Mucosa of gallbladder (tissue), 1 donor: ENCODE measurements at places on chromosomes 2 and 18.

- no peak for DNase-seq
These were observed 299.3 kb downstream of the OSR1 start for GRCh38 chr2:19059076-19059475.

DNA sequence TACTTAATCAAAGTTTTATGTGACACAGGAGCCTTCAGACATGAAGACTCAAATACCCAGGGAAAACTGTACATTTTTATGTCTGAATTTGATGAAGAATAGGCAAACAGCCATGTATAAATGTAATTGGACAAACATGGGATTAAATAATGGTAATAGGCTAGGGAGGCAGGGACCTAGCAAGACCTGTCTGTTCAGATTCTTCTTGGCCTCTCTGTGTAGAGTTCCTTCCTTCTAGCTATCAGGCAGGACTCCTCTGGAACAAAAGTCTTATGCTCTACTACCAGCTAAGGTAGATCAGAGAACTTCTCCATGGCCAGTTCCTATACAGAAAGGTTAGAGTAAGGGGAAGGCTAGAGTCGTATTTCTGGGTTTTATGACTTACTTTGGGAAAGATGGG is 9.5 kb upstream of the PARD3B start:
- no peak for DNase-seq

- DNase-seq: peak; percentile 40
These were observed 210.7 kb downstream of the KLHL29 start for GRCh38 chr2:23595601-23596251.

DNA sequence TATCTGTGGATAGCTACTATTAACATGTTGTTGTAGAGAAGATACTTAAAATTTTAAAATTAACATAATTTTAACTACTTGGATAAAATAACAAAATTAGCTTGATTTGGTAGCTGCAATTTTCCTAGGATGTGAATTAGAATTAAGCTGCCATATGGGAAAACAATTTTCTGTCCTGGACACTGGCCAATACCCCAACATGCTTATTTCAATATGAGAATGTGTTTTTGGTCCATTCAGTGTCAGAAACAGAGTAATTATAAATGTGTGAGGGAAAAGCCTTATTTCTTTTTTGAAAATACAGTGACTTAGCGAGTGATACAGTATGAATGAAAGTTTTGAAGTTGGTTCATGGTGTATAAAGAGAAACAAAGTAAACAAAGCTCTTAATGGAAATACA is 948.3 kb upstream of the GYPC start:
- no peak for DNase-seq

DNA sequence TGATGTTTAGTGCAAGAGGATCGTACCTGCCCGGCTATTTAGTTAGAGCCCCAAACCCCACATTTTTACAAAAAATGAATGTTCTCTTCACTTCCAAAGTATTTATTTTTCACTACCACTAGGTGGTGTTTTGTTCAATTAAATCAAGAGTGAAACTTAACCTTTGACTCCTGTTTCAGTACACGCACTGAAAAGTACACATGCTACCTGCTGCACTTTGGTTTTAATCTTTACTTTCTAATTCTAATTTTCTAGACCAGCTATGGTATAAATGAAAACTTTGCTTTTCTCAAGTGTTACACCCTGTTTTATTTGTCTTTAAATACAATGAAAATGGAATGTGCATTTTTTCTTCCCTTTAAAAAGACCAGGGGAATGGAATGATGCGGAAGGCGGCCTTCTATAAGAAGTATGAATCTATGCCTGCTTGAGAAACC is 31.4 kb upstream of the CHN1 start:
- DNase-seq: no peak

- DNase-seq: no peak
These were observed 117.6 kb downstream of the PRKCE start for GRCh38 chr2:45769056-45769455.

- DNase-seq: no peak
These were observed 116.3 kb upstream of the PGAP1 start for GRCh38 chr2:197042739-197043196.

DNA sequence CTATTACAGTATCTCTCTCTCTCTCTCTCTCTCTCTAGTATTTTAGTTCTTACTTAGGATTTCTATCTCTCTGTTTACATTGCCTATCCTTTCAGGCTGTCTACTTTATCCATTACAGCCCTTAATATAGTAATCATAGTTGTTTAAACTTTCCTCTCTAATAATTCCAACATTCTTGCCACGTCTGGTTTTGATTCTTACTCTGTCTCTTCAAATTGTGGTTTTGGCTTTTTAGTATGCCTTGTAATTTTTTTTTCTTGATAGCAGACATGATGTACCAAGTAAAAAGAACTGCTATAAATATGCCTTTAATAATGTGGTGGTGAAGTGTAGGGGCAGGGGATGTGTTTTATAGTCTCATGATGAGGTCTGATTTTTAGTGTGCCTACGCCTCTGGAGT is 1809.5 kb upstream of the CELF4 start:
- DNase-seq: no peak

DNA sequence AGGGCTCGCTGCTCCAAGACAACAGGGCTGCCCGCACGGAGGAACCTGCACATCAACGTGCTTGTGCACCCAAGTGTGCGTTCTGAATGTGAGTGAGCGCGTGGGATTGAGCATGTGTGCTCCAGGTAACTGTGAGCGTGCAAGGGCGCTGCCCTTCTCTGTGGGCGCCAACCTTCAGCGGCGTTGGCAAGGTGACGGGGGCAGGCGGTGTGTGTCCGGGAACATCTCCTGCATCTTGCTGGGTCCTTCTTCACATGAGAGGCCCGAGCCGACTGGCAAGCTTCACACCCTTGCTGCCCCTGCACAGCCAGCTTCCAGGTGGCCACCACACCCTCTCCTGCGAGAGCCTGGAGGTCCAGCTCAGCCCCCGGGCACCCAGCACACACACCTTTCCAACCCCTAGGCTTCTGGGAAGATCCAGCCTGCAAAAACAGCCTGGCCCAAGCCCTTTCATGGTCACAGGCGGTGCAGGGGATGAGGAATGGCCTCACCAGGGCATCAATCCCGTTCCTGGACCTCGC is 220.9 kb downstream of the HDAC4 start:
- no peak for DNase-seq

GRCh38 chr18:417495-417894 is 83.0 kb downstream of the COLEC12 start:
- no peak for DNase-seq

GRCh38 chr2:161905389-161906046 is 168.5 kb downstream of the DPP4 start:
- DNase-seq: no peak

DNA sequence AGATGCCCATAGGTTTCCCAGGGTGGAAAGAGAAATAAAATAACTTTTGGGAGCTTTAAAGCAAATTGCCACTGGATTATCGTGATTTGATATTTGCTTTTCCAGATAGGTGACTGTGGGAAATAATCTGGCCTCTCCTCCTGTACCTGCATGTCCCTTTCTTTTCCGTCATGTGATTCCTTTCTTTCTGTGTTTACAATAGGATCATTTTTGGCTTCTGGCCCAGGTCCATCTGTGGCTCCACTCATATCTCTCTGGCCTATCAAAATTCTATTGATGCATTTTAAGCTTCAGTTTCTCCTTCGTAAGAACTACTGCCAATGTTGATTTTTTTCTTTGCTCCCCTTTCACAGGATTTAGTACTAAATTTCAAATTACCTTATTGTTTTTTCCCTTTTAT is 153.6 kb downstream of the CCDC85A start:
- peak; percentile 51 for DNase-seq

DNA sequence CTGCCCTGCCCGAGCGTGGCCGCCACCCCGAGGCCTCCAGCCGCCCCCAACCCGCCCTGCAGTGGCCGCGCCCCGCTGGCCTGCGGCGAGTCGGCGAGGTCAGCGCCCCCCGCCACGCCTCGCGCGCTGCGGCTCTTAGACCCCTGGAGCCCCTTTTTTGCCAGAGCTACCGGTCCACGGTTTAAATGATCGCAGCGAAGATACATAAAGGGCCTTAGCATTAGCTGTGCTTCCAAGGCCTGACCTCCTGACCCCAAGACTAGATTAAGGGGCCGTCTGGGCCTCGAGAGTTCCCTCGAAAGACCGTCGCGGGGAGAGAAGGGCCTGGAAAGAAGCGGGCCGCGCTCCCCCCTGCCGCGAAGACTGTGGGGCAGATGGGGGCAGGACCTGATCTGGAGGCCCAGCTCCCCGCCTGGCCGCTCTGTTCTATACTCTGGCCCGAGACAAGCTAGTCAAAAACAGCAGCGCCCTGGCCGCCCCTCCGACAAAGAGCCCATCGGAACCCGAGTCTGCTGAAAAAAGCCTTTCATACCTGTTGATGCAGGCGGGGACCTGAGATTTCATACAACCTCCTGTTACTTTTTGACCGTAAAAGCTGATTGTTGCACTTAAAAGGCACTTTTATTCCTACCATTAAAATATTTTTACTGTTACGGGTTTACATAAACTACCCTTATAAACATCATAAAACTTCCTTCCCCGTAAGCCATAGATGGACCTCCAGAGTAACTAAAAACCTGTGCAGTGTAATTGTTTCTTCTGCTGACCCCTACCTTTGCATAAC is 68.7 kb upstream of the PSMD14 start:
- no peak for DNase-seq

- DNase-seq: no peak
These were observed 45.6 kb upstream of the BZW1 start for GRCh38 chr2:200765995-200766660.

DNA sequence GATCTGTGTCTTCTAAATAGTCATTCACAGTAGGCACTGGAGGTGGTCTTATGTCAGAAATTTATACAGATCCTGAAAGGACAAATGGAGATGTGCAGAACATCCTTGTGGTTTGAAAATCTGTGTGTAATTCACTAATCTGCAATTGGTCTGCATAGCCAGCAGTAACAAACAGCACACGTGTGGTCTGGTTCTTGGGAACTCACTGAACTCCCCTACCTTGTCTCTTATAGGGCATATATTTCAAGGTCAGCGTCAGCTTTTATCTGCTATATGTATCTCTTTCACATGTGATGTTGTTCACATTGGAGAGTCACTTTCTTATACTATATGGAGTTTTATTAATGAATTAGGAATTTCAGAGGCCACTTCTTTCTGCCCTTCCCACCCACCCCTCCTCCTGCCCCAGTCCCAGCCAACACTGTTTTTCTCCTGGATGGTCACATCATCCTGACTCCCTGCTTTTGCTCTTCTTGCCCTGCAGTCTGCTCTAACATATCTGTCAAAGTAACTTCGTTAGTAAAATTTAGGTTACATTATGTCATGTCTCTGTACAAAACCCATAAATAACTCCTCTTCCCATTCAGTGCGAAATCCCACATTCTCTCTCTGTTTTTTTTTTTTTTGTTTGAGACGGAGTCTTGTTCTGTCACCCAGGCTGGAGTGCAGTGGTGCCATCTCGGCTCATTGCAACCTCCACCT is 35.4 kb upstream of the CABYR start:
- DNase-seq: no peak

- no peak for DNase-seq
These were observed 102.6 kb downstream of the DGKD start for GRCh38 chr2:233456934-233457333.
